Eye (tissue), 1 donor: ENCODE measurements at places on chromosomes 6 and 20.

- no peak for DNase-seq
These were observed 303 bp downstream of the MBOAT1 start for GRCh38 chr6:20211941-20212391.

- DNase-seq = no peak
These were observed 68.7 kb downstream of the COL19A1 start for GRCh38 chr6:69935079-69935478.

GRCh38 chr20:1761116-1761515 is 103.5 kb upstream of the SIRPG start:
- DNase-seq = no peak

- peak; percentile 81 for DNase-seq
These were observed 80.9 kb downstream of the HAO1 start for GRCh38 chr20:7859356-7859802.

- no peak for DNase-seq
These were observed 291.2 kb upstream of the STXBP5 start for GRCh38 chr6:146912730-146913685.

DNA sequence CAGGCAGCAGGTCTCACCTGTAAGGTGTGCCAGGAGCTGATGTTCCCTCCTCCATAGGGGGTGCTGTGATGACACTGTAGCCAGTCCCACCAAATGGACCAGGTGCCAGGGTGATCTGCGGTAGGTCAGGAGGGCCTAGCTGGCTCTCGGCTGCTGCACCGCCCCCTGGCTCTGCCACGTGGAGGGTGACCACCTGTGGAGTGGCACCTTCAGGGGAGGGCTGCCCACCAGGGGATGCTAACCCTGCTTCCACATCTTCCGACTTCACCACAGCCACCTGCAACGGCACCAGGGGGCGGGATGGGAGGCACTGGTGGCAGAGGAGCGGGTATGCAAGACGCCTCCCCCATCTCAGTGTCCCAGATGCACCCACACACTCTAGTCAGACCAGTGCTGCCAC is 18.3 kb downstream of the ZNF335 start:
- DNase-seq = no peak

- DNase-seq = no peak
These were observed 13.3 kb downstream of the SLA2 start for GRCh38 chr20:36632487-36633284.

DNA sequence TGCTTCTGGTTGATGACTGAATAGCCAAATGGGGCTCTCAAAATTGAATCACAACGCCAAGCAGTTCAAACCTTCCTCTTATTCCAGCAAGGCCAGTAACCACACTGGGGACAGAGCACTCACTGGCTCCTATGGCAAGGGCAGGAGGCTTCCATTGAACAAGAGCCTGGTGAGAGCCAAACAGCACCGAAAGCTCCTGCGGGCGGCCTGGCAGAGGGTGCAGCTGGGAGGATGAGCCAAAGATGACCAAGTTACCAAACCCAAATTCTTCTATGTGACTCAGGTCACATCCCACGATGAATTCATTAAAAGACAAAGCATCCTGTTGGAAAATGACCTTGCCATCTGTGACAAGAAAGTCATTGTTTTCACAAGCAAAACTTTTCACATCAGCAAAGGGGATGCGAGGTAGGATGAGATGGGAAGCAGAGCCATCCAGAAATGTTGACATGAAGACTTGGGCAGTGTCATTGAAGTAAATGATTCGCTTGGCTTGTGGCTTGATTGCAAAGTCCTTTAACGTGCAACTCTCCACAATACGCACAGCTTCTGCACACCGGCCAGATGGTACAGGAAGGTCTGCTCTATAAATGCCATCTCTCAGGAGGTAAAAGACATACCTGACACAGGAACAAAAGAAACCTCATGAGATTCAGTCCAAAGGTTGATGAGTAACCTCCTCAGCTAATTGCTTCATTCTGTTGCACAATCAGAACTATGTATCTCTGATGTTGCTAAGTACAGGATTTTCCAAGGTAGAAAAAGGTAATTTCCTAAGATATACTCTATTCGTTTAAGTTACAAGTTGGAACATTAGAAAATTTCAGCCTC is 36.3 kb downstream of the ROS1 start:
- DNase-seq = no peak

- DNase-seq = no peak
These were observed 14.7 kb downstream of the UCKL1 start for GRCh38 chr20:63941282-63942081.

- no peak for DNase-seq
These were observed 7.2 kb downstream of the TGM2 start for GRCh38 chr20:38157635-38158495.

DNA sequence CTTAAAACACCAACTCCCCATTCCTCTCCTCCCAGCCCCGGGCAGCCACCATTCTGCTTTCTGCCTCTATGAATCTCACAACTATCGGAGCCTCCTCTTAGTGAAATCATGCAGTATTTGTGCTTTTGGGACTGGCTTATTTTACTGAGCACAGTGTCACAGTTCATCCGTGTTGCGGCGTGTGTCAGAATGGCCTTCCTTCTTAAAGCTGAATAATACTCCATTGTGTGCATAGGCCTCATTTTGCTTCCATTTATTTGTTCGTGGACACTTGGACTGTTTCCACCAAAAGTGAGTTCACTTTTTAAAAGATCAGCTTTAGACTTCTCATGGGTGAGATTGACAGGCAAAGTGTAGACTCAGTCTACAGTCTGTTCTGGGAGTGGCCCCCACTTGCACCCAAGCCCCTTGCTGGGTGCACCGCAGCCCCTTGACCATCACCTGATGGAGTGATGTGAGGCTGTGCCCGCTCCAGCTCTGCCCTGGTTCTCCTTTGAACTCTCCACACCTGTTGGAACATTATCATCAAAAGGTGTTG is 12.6 kb downstream of the DUSP22 start:
- DNase-seq = no peak

GRCh38 chr6:111520524-111520923 is 37.5 kb upstream of the REV3L start:
- DNase-seq = no peak

DNA sequence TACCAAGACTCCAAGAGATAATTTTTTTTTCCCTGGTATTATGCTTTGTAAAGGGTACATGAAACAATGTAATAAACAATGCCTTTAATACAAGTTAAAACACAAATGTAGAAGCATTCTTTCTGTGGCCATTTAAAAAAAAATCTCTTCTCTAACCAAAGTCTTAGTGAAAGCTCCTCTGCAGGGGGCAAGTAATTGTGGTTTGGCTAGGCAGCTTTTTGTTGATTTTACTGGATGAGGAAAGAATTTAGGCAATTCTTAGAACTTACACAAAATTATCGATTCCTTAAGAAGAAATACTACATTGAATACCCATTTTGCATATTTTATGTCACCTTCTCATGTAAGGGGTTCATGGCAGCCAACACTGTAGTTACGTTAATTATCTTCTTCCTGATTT is 12.4 kb downstream of the TFB1M start:
- no peak for DNase-seq

DNA sequence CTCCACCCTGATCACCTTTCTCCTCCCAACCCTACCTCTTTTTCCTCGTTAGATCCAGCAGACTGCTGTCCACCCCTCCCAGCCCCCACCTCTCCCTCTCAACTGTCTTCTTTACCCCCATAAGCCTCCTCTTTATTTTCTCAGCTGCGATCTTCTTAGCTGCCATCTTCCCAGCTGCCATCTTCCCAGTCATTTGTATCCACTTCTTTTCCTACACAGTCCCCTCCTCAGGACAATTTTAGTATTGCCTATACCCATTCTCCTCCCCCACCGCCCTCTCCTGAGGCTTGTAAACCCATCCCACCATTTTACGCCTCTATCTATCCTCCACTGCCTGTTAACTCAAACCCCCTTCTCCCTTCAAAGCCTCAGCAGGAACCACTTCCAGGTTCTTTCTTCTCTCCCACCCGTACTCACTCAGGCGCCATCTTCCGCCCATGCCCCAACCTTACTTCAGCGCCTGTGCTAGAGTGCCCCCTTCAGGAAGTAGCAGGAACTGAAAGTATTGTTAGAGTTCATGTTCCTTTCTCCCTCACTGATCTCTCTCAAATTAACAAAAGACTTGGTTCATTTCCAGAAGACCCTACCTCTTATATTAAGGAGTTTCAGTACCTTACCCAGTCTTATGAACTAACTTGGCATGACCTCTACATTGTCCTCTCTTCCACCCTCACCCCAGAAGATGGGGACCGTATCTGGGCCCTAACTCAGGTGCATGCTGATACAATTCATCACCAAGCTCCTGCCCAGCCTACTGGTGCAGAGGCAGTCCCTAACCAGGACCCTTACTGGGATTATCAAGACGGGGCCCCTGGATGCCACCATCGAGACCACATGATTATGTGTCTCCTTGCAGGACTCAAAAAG is 236.0 kb downstream of the ADGRG6 start:
- DNase-seq = no peak

DNA sequence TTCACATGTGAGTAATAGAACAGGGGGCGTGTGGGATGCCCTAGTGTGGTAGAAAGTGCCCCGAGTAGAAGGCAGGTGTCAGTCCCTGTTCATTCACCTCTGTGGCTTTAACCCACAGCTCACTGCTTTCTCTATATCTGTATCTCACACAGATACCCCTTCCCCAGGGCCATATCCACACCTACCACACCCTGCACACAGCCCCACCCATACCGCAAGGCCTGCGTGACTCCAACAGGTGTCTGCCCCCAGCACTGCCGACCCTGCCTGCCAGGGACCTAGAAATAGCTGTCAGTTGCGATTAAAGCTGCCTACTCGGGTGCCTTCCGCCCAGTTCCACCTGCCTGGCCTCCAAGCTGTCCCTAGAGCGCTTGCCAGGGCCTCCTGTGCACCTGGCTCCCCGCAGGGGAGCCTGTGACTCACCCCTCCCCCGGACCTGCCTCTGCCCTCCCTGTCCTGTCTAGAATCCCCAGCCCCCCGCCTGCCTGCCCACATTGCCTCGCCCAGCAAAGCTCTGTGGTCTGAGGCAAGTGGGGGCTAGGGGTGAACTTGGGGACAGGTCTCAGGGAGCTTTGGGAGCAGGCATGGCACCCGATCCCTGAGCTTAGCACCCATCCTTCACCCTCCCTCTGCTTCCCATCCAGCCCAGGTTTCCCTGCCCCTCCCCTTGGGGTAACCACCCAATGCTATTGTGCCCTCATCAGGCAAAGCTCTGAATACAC is 38.3 kb upstream of the ID1 start:
- DNase-seq = no peak

DNA sequence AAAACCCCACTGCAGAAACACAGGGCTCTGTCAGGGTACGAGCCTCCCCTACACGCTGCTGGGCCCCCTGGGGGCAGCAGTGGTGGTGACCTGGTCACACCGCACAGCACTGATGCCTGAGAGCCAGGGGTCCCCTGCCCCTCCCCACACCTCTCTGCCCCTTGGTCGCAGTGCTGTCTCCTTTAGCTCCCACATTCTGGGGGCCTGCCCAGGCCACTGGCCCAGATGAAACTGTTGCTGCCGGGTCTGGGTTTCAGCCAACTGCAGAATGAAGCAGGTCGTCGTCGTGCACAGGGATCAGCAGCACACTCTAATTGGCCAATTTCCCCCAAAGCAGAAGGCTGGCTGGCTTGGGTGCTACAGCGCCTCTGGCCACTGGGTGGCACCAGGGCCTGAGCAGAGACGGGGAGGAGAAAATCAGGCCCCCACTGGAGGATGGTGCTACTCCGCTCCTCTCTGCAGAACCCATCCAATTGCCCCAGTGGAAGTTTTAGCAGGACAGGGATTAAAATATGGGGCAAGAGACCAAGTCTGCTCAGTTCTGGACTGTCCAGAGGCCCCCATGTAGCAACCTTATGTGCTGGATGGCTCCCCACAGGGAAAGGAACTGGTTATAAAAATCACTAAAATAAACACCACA is 26.1 kb downstream of the DIDO1 start:
- DNase-seq = peak; percentile 86

- no peak for DNase-seq
These were observed 1.0 kb downstream of the JARID2 start for GRCh38 chr6:15246666-15247499.

- no peak for DNase-seq
These were observed 11.3 kb upstream of the MYT1 start for GRCh38 chr20:64152906-64153305.

GRCh38 chr20:18272451-18272850 is 15.9 kb upstream of the ZNF133 start:
- DNase-seq = no peak

DNA sequence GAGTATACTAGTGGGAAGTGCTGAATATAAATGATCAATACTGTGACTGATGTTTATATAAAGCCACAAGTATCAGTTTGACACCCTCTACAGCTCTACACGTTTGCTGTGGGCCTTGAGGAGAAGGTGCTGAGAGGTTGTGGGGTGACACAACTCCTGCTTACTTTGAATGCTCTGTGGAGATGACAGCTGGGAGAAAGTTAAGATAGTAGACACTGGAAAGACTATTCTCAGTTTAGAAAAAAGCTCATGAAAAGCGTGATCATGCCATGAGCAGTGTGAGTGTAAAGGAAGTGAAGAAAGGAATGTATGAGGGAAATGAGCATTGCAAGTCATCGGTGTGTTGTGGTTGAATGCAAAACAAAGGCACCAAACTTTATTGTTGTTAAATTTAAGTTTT is 215.8 kb downstream of the UTRN start:
- no peak for DNase-seq

DNA sequence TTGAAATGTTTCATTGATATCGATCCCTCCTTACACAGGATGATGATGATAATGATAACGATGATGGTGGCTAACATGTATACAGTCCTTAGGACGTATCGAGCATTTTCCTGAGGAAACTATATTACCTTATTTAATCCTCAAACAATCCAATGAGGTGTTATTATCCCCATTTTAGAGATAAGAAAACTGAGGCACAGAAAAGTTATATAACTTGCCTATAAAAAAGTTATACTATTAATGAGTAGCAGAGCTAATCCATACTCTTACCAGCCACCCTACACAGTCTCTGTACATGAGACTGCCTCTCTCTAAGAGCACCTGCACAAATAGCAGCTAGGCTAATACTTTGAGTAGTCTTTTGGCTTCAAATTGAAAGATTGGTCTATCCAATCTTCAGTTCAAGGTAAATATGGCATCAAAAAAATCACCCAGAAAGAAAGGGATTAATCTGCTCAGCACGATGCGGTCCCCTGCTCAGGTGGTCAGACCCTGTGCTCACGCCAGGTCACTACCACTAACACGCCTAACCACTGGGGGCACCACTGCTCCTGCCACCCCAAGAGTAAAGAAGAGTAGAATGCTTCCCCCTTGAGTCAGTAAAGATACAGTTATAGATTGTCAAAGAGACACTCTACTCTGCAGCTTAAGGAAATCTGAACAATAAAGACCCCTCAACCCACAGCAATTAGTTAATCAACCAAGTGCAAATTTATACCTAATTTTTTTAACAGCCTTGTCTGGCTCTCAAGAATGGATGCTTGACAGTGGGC is 15.0 kb downstream of the GABBR1 start:
- no peak for DNase-seq

- DNase-seq = no peak
These were observed 355.5 kb upstream of the TSHZ2 start for GRCh38 chr20:52616629-52617028.

DNA sequence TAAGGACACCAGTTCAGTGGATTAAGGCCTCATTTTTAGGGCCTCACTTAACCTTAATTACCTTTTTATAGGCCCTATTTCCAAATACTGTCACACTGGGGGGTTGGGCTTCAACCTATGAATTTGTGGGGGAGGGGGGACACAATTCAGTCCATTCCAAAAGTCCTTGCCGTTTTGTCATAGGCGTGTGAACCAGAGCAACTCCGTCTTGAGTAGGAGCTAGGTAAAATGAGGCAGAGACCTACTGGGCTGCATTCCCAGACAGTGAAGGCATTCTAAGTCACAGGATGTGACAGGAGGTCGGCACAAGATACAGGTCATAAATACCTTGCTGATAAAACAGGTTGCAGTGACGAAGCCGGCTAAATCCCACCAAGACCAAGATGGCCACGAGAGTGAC is 113.5 kb upstream of the SNX9 start:
- DNase-seq = no peak
